HT1080 (cell line): ENCODE measurements at places on chromosomes 5 and 9. TPM values are rescaled to one million over a fixed set of nuclear protein-coding genes. Genes with fewer than 3 reads are reported as not detected.

The SAP30L gene
- total RNA-seq = 40.4 and 49.5 TPM in 2 replicates

The OR1J2 gene
- total RNA-seq = 0.17 TPM in 1 of 2 replicates, not detected in the other

The PHF19 gene
- total RNA-seq = 87.7 and 97.9 TPM in 2 replicates

The INSL4 gene
- total RNA-seq = 0.33 and 0.39 TPM in 2 replicates

The ADGRV1 gene
- total RNA-seq = 0.43 and 0.45 TPM in 2 replicates
